ENCODE measurements at places on chromosomes 4 and X.

DNA sequence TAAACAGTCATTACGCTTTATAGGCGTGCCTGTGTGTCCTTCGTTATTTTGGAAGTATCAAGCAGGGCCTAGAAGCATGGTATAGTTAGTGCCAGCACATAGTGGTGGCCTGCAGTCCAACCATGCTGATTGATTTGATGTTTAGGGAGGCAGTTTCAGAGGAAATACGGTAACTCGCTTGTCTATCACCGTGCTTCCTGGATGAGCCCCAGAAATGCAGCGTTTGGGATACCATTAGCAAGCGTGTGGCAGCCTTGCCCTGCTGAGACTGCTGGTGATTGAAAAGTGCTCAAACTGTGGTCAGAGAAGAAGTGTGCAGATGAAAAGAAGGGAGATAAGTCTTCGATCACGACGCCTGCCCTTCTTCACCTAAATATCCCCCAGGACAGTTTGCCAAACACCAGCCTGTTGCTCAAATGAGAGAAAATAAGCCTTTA is 158.4 kb downstream of the CHIC2 start:
- peak; percentile 88 for DNase-seq

DNA sequence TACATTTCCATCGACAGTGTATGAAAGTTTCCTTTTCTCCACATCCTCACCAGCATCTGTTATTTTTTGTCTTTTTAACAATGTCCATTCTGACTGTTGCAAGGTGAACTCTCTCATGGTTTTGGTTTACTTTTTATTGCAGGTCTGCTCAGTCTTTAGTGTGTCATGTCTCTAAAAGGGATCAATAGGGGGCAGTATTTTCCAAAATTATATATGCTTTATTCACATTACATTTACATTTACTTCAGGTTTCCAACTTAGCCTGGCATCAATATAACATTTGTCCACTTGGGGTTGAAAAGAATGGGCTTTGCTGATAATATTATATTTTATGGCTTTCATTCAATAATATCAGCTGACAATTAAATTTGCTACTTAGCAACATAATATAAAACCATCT is 265.0 kb upstream of the SLITRK2 start:
- no peak for DNase-seq

- DNase-seq, result no peak
Observed at GRCh38 chr4:7276515-7276914, 84.2 kb downstream of the SORCS2 start.

DNA sequence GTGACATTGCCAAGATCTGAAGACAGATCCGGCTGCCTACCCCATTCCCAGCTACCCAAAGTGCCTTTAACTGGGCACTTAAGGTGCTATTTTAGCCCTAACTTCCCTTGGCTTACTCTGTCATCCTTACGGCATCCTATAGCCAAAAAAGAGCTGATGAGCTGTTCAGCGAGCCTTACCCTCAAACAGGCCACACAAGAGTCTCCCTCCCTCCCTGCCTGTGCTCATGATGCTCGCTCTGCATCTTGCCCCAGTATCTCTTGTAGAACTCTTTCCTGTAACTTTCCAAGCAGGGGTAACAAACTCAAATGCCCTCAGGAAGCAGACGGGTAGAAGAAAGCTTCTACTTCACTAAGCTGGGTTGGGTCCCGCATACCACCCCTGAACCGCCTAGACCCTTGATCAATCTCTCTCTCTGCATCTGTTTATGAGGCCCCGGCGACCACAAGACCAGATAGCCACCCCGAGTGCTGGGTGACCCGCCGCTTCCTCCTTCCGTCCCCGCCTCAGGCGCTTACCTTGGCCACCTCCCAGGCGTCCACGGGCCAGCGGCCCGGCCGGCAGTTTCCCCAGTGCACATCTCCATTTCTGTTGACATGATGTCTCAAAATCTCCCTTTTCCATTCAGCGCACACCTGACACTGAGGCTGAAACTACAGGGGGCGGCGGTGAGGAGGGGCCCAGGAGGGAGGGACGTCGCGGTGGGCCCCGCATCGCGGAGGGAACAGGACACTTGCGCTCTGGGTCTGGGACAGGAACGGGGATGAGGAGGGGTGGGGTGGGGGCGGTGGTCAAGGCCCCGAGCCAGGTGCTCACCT is 663 bp downstream of the CXorf38 start:
- DNase-seq, result peak; percentile 31

- DNase-seq, result no peak
Observed at GRCh38 chrX:118861338-118861737, 37.7 kb downstream of the ZCCHC12 start.

DNA sequence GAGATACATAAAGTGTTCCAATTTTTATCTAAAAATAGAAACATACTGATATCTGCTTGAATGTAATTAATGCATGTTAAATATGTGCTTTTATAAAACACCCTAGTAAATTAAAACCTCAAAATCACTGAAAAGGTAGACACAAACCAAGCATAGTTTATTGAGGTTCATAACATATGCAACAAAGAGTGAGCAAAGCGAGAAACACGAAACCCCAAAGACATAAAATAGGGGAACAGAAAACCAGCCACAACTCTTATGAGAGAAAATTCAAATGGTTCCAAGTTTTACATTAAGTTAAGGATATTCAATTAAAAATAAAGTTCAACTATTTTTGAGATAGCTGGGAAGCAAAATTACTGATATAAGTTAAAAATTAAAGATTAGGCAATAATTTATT is 336.4 kb upstream of the AGA start:
- DNase-seq, result no peak

DNA sequence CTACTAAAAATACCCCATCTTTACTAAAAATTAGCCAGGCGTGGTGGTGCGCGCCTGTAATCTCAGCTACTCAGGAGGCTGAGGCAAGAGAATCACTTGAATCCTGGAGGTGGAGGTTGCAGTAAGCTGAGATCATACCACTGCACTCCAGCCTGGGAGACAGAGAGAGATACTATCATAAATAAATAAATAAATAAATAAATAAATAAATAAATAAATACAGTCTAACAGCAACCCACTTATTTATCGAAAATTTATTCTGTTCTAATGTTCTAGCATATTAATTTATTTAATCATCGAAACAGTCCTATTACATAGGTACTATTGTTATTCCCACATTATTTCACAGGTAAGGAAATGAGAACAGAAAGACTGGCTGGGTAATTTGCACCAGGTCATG is 18.2 kb upstream of the TXK start:
- DNase-seq, result no peak

DNA sequence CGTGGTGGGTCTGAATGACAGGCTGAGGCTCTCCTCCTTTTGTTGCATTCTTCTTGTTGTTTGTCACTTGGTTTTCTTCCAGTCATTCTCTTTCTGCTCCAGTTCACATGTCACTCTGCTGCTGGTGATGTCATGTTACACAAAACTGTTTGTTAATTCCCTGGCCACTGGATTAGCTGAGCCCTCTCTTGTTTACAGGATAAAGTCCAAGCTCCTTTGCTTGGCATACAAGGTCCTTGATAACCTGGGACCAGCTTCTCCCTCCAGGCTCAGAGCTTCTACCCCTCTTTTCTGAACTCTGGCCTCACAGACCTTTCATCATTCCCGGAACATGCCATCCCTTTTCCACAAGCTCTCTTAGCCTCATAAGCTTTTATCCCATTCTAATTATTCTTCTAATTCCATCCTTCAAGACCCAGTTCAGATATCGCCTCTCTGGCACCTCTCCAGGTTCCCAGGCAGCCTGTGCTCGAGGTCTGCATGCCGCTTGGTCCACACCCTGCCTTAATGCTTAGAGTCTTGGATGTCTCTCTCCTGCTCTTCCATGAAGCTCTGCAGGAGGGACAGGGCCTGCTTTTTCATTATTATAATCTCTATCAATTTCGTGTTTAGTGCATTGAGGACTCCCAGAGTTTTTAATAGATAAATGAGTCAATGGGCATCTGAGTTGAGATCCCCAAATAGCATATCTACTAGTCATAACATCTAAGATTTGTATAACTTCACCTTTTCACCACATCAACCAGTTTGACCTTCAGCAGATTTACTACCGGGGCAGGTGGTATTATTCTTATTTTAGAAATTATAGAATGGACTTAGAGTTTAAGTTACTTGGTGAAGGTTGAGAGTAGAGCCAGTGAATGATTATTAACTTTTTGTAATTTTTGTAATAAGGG is 98.7 kb downstream of the TMEM131L start:
- DNase-seq, result peak; percentile 58

DNA sequence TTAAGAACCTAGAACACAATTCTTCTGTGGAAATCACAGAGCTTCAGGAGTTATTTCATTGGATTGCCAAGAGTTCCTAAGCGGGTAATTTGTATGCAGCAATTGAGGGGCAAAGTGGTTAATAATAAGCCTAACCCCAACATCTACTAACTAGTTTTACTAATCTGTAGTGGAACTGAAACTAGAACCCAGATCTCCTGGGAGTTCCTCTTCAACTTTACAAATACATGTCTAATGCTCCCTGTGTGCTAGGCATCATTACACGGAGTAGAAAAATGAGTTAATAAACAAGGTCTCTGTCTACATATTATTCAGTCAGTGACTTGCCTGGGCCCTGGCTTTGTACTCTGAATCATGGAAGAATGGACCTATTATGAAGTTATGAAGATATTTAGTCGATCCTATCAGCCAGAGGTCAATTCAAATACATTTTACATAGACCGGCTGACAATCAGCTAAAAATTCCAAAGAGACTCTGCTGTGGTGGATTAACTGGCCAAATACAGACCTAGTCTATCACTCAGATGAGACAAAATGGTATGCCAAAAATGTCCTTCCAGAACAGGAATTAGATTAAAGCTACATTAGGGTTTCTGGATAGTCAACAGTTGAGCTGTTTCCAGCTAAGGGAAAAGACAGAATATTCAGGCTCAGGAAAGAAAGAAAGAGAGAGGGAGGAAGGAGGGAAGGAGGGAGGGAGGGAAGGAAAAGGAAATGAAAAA is 326.0 kb downstream of the FBXW7 start:
- no peak for DNase-seq

DNA sequence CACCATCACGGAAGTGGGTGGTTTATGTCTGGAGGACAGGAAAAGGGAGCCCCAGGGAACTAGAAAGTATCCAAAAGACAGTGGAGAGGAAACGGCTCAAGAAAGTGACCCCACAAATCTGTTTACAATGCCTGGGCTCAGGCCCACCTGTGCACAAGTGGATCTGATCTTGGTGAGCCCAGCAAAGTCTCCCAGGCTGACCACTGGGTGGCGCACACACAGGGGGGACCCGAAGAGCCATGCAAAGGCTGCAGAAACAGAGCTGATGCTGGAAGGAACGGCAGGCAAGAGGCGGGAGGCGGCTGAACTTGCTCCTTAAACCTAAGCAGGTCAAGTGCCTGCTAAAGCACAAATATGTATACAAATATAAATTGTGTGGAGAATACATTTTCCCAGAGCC is 9.6 kb downstream of the HAUS7 start:
- peak; percentile 48 for DNase-seq

GRCh38 chr4:176545872-176546271 is 226.1 kb downstream of the SPCS3 start:
- DNase-seq, result peak; percentile 80

- DNase-seq, result no peak
Observed at GRCh38 chr4:155974476-155974749, 20.7 kb upstream of the CTSO start.

DNA sequence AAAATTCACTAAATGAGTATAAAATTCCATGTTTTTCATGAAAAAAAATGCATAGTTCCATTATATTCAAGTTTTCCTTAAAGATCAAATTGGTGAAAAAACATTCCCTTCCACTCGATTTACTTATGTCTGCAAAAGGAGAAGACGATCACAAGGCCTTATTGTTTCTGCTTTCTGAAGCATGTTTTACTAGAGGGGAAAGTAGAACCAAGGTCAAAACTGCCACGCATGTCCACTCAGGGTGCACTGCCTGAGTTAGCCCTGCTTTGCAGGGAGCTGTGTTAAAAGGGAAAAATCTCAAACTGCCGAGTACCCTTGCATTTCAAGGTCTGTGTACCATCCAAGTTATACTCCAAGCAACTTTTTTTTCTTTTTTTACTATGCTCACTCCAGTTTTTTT is 57.2 kb downstream of the TRAPPC11 start:
- no peak for DNase-seq

DNA sequence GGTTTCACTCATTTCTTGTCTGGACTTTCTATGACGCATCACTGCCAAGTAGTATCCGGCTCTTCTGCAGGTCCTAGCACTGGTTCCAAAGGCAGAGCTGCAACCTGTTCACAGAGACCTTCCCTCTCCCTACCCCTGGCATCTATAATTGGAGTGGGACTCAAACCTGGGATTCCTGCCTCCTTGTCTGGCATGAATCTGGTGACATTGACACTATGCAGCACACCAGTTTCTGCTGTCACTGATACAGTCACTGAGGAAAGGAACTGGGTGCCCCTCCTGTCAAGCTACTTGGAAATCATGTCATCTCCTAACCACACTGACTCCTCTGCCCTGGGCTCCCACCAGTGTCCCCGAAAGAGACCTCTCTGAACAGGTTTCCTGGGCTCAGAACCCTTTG is 33.1 kb upstream of the EFNB1 start:
- DNase-seq, result no peak

GRCh38 chr4:94410678-94411206 is 41.0 kb upstream of the PDLIM5 start:
- peak; percentile 83 for DNase-seq

DNA sequence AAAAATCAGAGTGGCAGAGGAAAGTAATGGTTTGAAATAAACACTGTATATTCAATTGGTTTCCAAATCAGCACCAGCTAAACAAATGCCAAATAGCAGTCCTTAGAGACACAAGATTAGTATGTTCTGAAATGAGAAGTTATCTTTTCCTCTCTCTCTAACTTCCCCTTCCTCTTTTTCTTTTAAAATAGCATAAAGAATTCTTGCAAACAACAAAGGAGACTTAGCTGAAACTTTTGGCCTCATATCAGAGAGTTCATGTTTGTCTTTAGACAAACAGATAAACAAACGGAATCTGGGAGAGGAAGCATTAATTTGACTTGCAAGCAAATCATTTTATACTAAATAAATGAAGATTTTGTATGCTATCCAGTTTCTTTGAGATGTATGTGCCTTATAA is 399.0 kb downstream of the GBA3 start:
- DNase-seq, result no peak

DNA sequence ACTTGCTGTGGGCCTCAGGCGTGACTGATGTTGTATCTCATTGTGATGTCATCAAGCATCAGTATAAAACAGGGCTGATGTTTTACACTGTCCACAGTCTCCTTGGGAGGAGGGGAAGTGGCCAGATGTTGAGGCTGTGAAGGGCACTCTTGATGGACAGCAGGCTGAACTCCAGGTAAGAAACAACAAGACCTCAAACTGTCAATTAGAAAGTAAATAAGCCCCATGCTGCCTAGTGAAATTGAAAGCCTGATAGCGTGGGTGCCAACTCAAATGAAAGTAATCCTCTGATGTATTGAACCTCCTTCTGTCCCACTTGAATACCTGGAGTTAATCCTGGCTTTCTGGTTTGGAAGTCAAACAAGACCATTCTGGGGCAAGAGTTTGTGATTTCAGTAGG is 19.7 kb downstream of the VSIG1 start:
- DNase-seq, result no peak

DNA sequence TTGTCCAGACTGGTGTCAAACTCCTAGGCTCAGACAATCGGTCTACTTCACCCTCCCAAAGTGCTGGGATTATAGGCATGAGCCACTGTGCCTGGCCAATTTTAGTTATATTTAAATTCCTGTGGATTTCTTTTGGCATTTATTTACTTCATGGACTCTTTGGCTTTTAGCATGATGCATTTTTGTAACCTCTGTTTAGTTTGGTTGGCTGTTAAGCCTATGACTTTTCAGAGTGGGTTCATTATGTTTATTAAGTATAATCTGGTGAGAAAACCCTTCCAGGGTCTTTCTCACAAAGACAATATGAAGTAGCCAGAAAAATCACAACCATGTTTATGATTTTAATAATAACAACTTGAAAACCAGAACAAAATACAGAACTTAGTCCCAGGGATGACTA is 49.4 kb downstream of the USP38 start:
- DNase-seq, result peak; percentile 31
